ENCODE measurements at places on chromosomes 16 and 17. TPM values are rescaled to one million over a fixed set of nuclear protein-coding genes. Genes with fewer than 3 reads are reported as not detected.

- no peak for DNase-seq
Measured at GRCh38 chr16:31273187-31273586, 13.4 kb downstream of the ITGAM start.

GRCh38 chr17:41695954-41696757 is 7.5 kb downstream of the EIF1 start:
- DNase-seq = no peak

GRCh38 chr17:77281904-77282367 is 141.2 kb downstream of the SEC14L1 start:
- DNase-seq = no peak

Gene RAB26
- total RNA-seq = not detected

Gene TEKT1
- not detected for total RNA-seq

Gene PITPNM3
- 3.2 TPM for total RNA-seq

Gene TLCD1
- 5.2 TPM for total RNA-seq

Data from omental fat pad (tissue), 4 donors.